ENCODE measurements at places on chromosomes 16 and 17. TPM values are rescaled to one million over a fixed set of nuclear protein-coding genes. Genes with fewer than 3 reads are reported as not detected.
A peak's percentile ranks its signal among the peaks of the same experiment; 100 is the strongest.

DNA sequence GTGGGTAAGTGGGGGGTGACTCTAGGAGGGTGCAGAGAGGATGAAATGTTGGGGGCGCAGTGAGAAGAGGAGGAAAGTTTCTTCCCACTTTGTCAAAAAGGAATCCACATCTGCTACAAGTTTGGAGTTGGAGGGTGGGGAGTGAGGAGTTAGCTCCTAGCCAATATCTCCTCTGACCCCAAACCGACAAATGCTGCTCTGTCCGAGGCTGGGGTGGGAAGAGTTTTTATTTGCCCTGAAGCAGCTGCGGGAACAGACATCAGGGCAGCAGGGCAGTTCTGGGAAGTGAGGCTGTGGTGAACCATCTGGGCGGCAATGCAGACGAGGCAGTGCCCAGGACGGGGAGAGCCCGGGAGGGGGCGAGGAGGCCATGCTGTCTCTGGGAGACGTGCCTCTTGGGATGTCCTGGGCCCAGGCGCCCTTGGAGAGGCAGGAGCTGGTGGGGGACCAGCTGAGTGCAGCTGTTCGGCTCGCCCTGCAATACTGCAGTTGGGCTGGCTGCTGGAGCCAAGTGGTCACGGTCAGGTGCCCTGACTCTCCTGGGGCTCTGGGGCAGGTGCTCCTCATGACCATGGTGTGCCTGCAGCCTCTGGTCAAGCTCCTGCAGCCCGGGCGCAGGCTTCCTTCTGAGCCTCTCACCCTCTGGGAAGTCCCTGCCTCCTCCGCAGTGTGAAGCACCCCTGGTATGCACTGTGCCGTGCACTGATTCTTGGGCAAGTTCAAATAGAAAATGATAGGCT lies 6.4 kb upstream of the SOCS3 start:
- DNase-seq, result no peak

GRCh38 chr16:77675464-77676324 lies 46.6 kb upstream of the NUDT7 start:
- DNase-seq, result peak; percentile 62

DNA sequence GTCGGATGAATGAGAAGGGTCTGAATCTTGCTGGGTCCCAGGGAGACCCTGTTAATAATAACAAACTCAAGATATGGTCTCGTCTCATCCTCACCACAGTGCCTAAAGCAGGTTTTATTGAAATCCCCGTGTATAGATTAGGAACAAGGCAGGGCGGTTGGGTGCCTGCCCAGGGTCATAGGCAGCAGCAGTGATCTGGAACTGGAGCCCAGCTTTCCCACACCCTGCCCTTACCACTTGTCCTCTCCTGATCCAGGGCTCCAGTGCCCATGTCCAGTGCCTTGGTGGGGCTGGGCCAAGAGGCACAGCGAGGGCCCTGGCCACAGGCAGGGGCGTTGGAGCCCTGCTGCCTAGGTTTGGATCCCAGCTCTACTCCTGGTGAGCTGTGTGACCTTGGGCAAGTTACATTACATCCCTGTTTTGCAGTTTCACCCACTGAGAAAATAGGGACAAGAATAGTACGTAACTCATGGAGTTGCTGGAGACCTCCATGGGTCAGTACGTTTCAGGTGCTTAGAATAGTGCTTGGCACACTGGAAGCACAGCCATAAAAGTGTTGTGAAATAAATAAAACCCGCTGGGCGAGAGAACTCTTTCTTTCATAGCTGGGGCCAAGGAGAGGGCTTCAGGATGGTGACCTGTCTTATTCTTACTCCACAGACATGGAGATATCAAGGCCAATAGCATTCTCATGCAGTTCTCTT lies 13.9 kb downstream of the SOCS3 start:
- DNase-seq, result no peak

DNA sequence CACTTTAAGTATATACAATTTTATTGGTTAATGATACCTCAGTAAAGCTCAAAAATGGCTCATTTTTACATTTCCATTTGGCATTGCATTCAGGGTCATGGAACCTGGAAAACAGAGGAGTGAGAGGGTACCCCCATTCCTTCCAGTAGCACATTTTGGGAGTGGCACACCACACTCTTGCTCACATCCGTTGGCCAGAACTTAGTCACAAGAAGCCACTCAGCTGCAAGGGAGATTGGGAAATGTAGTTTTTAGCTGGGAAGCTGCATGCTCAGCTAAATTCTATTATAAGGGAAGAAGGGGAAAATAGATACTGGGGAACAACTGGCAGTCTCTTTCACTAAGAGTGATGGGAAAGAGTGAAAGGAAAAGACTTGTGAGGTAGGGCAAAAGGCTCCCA lies 102.5 kb upstream of the TMEM97 start:
- DNase-seq, result no peak

DNA sequence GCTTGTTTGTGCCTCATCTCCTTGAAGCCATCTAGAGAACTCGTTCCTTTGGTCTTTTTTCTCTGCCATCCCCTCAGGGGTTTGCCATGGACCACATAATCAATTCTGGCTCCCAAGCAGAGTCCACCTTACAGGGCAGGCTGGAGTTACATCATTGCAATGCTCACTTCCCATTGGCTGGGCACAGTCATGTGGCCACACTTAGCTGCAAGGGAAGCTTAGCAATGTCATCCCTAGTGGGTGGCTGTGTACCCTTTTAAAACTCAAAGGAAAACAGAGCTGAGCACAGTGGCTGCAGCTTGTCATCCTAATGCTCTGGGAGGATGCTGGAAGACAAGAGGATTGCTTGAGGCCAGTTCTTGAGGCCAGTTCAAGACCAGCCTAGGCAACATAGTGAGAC lies 41.9 kb upstream of the POLR3E start:
- no peak for DNase-seq

DNA sequence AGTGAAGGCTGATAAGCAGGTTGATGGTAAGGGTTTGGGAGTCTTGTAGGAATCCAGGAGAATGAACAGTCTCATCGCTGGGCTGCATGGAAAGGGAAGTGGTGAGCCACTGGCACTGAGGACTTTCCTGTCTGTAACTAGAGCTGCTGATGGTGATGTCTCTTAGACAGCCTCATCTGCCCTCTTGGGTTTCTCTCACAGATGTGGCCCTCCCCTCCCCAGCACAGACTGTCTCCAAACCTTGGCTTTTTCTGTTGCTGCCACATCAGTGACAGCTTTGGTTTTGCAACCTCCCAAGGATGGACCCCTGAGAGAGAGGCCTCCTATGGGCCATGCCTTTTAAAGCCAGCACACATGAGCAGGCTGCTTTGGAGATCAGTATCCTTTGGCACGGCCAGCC lies 16.9 kb downstream of the PLCG2 start:
- DNase-seq, result no peak

- no peak for DNase-seq
Measured at GRCh38 chr17:53058031-53058430, 764.7 kb upstream of the KIF2B start.

DNA sequence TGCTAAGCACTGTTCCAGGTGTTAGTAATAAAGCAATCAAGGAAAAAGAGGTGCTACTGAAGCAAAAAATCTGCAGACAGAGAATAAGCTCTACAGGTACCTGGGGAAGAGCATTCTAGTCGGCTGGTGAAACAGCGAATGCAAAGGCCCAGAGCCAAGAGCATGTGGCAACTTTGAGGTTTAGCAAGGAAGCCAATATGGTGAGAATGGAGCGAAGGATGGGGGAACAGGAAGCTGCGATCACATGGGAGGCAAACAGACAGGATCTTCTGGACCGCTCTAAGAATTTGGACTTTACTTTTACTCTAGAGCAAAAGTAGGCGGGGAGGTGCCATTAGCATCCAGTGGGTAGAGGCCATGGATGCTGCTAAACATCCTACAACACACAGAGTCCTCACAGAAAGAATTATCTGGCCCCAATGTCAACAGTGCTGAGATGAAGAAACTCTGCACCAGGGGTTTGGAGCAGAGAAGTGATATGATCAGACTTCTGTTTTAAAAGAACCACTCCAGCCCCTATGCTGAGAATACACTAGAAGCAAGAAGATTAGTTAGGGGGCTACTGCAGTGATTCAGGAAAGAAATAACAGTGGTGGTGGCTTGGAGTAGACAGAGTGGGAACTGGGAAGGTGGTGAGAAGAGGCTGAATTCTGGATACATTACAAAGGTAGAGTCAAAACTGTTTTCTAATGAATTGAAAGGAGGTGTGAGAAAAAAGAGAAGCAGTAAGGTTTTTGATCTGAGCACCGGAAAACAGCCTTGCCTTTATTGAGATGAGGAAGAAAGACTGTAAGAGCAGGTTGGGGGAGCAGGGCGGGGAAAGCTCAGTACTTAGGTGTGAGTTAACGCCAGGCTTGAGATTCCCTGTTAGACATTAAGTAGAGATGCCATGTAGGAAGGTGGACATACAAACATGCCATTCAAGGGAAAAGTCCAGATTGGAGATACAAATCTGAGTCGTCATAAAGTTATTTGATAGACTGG lies 11.0 kb downstream of the EFTUD2 start:
- DNase-seq, result no peak

The SLC13A2 gene
- 0.66 TPM for total RNA-seq

The MCRIP1 gene
- total RNA-seq, result 81.0 TPM

The RNPS1 gene
- total RNA-seq, result 93.1 TPM

The RDM1 gene
- not detected for total RNA-seq

Measured in breast epithelium (tissue), 4 donors.